ENCODE measurements at places on chromosomes 4 and X. TPM values are rescaled to one million over a fixed set of nuclear protein-coding genes. Genes with fewer than 3 reads are reported as not detected.

Gene UCP1
- not detected for total RNA-seq

Gene EVC2
- total RNA-seq, result 2.1 TPM

Gene LUZP4
- not detected for total RNA-seq

Gene PNMA5
- total RNA-seq, result not detected

Gene HMX1
- total RNA-seq, result 0.13 TPM

Gene RBMX2
- total RNA-seq, result 27.2 TPM

Gene EVC
- total RNA-seq, result 10.6 TPM

Gene F8A3
- total RNA-seq, result 0.53 TPM

Data from A549 treated with Hydrocortisone at 1 μM for 4 hours (cell line).